Left renal cortex interstitium (tissue), 4 donors: ENCODE measurements at places on chromosomes 5 and 9.
A peak's percentile ranks its signal among the peaks of the same experiment; 100 is the strongest.

DNA sequence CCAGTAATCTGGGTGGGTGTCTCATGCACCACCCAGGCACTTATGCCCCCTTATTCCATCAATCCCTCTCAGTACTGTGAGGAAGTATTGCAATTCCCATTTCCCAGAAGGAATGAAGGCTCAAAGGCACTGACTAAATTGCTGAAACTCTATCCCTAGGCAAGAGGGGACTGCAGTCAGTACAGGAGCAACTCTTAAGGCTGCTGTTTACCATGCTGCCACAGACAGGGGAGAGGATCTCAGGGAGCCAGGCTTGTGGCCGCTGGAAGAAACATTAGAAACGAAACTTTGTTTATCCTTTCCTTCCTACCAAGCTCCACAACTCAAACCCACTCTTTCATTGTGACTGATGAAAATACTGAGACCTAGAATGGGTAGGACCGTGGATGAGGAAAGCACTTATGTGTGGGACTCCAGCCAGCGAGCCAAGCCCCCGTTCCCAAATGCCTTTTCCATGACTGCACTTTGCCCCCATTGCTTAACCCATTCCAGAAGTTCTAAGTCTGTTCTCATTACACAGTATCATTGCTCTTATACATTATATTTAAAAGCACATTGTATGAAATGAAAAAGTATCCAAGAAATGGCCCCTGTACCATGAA is 54.3 kb downstream of the TLE1 start:
- DNase-seq, result no peak

- DNase-seq, result no peak
Observed at GRCh38 chr5:15475367-15475766, 24.6 kb upstream of the FBXL7 start.

GRCh38 chr5:178206166-178207101 is 2.1 kb downstream of the HNRNPAB start:
- no peak for DNase-seq

GRCh38 chr9:126089789-126090188 is 236.8 kb upstream of the MVB12B start:
- DNase-seq, result no peak

DNA sequence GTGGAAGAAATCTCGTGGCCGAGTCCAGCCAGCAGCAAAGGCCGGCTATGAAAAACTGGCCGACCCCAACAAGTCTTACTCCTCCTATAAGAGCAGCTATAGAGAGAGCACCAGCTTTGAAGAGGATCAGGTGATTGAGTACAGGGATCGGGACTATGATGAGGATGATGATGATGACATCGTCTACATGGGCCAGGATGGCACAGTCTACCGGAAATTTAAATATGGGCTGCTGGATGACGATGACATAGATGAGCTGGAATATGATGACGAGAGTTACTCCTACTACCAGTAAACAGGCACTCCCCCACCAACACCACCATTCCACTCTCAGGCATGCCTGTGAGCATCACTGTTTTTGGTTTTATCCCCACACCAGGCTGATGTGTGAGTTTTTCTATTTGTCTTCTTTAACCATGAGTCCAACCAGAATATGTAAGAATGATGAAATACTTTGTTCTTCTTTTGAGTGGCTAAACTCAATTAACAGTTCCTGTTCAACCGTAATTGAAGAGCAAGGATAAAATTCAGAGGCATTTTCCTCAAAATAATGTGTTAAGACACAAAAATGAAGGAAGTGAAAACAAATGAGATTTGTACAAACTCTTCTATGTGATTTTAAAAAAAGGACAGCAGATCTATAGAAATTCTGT is 35.5 kb downstream of the RFK start:
- DNase-seq, result no peak

GRCh38 chr5:146188358-146188757 is 5.9 kb upstream of the LARS1 start:
- no peak for DNase-seq

DNA sequence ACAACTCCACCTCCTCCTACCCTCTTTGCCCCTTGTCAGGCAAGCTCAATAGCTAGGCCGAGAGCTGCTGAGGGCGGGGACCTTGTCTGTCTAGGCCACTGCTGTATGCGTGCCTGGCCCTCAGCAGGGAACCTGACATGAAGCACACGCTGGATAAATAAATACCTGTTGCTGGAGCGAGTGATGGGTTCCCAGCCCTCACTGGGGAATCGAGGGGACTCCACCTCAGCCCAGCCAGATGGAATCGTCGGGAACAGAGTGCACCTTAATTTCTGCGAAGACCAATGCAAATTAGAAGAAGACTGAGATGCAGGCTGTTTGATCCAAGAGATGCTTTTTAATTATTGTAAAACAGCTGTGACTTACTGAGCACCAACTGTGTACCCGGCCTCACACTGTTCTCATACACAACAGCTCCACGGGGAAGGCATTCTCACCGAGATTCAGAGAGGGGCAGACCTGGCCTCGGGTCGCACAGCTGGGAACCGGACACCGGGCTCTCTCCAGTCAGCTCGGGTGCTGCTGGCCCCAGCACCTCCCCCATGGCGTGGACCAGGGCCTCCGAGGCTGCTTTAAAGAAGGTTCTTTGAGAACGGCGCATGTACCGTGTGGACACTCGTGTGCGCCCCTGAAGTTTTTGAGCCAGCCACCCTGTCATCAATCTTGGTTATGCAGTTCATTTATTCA is 109.7 kb upstream of the IER5L start:
- DNase-seq, result no peak

GRCh38 chr9:130259044-130259443 is 6.5 kb upstream of the HMCN2 start:
- DNase-seq, result no peak

- no peak for DNase-seq
Observed at GRCh38 chr5:27008604-27009539, 29.5 kb downstream of the CDH9 start.

- no peak for DNase-seq
Observed at GRCh38 chr9:4371108-4371507, 71.2 kb upstream of the GLIS3 start.

DNA sequence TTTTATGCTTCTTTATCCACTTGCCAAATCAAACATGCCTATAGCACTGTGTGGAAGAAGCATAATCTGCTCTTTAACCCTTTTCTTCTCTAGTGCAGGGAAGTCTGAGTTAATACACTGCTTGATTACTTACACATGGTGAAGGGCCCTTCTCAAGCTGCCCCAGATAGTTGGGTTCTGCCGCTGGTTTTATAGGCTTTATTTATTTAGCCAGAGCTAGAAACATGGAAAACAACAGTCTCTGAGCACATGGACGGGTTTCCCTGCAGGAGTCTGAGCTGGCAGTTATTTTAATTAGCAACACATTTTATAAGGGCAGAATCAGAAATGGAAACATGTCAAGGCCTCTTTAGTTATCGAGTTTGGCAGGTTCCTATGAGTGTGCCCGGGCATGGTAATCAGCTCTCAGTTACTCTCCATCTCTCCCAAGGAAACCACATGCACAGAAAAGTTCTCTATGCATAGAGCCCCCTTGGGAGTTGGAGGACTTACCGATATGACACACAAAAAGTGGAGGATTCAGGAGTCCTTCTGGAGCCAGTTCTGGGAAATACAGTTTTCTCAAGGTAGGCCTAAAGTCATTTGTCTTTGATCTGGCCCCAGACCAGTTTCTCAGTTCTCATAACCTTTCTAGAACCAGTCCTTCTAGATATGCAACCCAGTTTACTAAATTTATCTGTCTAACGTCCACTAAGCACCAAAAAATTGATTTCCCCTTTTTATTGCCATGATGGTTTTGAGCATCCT is 564.8 kb downstream of the ACTL7B start:
- DNase-seq, result no peak

- peak; percentile 52 for DNase-seq
Observed at GRCh38 chr5:55936100-55936693, 58.6 kb downstream of the IL6ST start.

DNA sequence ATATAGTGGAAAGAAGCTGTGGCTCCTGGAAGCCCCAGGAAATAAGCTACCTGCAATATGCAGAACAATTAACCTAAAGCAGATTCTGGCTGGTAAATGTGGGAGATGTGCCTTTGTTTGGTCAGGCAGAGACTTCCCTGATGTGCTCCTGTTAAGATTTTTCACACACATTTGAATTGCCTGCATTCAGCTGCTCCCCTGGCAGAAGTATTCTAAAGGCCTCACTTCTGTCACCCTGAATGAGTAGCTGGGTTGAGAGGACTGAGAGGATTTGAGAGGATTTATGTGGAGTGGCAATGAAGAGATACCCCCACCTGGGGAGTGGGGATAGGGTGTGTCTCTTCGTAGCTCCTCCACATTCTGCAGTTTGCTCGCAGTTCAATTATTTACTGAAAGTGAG is 130.5 kb downstream of the ST8SIA4 start:
- no peak for DNase-seq

DNA sequence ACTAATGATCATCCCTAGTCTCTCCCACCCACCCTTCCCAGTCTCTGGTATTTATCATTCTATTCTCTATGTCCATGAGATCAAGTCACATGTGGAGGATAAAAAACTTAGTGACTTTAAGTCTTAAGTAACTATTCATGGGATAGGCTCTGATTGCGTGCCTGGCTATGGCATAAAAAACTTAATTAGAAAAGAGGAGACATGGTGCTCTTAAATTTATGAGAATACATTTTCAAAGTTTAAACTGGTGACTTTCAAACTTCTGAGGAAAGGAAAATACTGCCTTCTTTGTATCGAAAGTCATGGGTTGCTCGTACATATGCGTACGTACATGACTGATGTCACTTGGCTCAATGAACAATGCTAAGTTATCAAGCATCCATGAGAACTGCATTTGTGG is 18.2 kb upstream of the TYRP1 start:
- no peak for DNase-seq

DNA sequence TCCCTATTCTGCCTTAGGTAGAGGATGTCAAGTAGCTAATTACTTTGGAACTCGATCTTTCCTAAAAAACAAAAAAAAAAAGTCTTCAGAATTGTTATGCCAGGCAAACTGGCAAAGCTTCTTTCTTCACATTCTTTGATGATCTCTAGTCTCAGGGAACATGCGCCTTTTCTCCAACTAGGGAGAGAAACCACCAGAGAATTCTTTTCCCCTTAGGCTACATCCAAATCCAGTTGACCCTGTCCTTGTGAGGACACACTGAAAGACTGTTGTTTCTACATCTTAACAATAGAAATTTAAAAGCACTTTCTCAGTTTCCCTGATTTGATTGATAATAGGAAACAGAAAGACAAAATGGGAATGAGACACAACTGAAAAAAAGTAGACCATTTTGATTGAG is 94.7 kb upstream of the ITGA2 start:
- no peak for DNase-seq

DNA sequence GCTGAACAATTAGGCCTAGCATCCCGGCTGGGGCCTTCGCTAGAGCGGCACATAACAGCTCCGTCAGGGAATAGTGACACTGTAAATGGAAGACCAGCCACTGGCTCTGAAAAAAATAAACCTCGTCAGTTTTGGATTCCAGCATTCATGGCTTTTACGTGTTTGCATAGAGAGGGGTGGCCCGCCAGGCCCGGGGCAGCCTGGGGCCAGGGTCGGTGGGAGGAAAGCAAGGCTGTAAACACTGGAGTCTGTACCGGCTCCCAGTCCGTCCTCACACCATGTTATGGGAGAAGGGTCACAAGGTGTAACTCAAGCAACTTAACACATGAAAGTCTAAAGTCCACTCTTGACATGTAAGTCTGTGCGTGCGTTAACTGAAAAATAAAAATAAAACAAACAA is 11.2 kb downstream of the CCNI2 start:
- no peak for DNase-seq

GRCh38 chr5:44546286-44546685 is 157.1 kb upstream of the FGF10 start:
- DNase-seq, result no peak

DNA sequence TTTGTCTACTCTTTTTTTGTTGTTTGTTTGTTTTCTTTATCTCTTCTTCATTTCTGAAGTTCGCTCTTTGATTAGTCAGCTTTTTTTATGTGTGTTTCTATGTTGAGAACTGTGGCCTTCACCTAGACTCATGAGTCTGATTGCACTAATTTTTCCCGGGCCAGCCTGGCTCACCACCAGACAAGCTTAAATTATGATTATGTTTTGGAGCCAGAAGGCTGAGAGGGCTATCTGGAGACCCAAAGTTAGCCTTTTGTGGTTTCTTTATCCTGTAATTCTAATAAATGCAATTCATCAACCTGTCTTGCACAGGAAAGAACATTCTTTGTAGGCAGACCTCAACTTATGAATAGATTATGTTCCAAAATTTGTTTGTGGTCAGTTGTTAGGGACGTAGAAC is 20.8 kb upstream of the ACTBL2 start:
- no peak for DNase-seq

DNA sequence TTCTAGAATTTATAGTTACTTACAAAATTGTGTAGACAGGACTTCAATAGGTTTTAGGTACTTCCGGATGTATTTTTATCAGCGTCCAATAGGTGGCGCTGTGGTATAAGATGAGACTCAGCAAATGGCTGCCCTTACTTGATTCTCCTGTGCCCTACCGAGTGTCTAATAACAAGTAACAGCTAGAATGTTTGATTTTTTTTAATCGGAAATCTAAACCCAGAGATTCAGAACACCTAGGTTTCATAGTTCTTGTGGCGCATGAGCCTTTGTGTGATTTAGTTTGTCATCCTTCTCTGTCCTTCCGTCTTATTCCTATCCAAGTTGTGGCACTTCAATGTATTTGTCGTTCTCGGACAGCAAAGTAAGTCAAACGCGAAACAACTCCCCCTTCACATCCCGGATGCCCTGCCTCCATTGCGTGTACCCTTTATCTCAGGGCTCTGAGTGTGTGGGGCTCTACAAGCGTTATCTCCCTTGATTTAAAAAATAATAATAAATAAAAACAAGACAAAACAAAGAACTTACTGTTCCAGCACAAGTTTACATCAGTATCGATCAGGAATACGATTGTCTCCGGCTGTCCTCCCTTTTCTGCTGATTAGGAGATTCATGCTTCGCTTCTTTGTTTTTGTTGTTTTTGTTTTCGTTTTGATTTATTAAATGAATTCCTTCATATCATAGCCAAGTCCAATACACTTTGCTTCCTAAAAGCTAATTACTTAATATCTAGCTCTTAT is 50.7 kb upstream of the SLC30A5 start:
- peak; percentile 91 for DNase-seq

- no peak for DNase-seq
Observed at GRCh38 chr5:9295466-9295801, 250.4 kb downstream of the SEMA5A start.

DNA sequence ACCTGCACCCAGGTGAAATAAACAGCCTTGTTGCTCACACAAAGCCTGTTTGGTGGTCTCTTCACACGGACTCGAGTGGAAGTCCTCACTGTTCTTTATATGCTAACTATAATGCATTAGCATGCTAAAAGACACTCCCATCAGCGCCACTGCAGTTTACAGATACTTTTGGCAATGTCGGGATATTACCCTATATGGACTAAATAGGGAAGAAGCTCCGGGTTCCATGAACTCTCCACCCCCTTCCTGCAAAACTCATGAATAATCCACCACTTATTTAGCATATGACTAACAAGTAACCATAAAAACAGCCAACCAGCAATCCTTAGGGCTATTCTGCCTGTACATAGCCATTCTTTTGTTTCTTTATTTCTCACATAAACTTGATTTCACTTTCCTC is 426.2 kb upstream of the PTPRD start:
- DNase-seq, result no peak
